ENCODE measurements at places on chromosomes 16 and 17. TPM values are rescaled to one million over a fixed set of nuclear protein-coding genes. Genes with fewer than 3 reads are reported as not detected.

The LITAFD gene
- not detected for total RNA-seq

The MYH2 gene
- not detected for total RNA-seq

The CDRT4 gene
- 2.3 TPM for total RNA-seq

The CFAP52 gene
- total RNA-seq, result not detected

The KCTD13 gene
- total RNA-seq, result 14.3 TPM

The TNP2 gene
- total RNA-seq, result not detected

The CYGB gene
- 21.1 TPM for total RNA-seq

The CBFA2T3 gene
- total RNA-seq, result 16.2 TPM

The CCL1 gene
- not detected for total RNA-seq

The RPGRIP1L gene
- total RNA-seq, result 2.9 TPM

The GAST gene
- total RNA-seq, result not detected

The KRTAP4-4 gene
- not detected for total RNA-seq

The SLC43A2 gene
- total RNA-seq, result 9.6 TPM

The NTN1 gene
- 3.6 TPM for total RNA-seq

The CD300LB gene
- not detected for total RNA-seq

The PARD6A gene
- 22.8 TPM for total RNA-seq

The ASGR1 gene
- total RNA-seq, result not detected

The ATP2A3 gene
- 49.5 TPM for total RNA-seq

The NPIPB6 gene
- not detected for total RNA-seq

The CACNG3 gene
- not detected for total RNA-seq

The SLC47A1 gene
- total RNA-seq, result not detected

The OTOP3 gene
- 0.66 TPM for total RNA-seq

GRCh38 chr17:48579760-48580554, 1.8 kb upstream of the HOXB4 start:
- no peak for DNase-seq

GRCh38 chr16:71344315-71344905, 14.1 kb upstream of the CALB2 start:
- DNase-seq, result no peak

DNA sequence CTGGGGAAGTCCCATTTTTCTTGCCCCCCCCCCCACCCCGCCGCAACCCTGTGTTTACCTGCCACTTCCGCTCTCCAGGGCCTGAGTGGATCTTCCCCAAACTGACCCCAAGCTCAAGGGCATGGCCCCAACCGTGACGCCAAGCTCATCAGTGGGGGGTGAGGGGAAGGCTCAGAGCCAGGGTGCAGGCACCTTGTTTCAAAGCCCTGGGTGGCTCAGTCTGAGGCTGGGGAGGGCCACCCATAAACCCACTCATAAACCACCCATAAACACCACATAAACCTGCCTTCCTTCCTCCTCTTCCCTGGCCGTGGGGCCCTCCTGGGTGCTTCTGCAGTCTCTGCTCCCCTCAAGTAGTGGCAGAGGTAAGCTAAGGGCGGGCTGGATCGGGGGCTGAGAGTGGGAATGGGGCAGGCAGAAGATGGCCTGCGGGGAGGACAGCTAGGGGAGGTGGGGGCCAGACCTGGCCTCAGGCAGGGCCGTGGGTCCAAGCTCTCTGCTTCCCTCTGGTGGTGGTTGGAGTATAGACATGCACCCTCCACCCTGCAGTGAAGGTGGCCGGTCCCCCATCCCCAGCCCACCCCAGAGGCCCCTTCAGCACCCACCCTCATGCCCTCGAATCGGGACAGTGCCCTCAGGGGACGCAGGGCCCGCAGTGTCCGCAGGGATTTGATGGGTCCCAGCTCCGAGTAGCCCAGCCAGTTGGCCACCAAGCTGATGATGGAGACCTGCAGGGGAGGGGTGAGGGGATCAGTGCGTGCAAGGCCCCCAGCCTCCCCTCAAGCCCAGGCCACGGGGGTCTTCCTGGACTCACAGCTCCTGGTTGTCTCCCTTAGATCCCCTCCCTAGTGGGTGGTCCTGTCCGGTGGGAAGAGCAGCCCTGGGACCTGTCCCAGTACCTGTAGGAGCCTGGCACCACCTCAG, 14.6 kb upstream of the CD79B start:
- DNase-seq, result peak; percentile 46

DNA sequence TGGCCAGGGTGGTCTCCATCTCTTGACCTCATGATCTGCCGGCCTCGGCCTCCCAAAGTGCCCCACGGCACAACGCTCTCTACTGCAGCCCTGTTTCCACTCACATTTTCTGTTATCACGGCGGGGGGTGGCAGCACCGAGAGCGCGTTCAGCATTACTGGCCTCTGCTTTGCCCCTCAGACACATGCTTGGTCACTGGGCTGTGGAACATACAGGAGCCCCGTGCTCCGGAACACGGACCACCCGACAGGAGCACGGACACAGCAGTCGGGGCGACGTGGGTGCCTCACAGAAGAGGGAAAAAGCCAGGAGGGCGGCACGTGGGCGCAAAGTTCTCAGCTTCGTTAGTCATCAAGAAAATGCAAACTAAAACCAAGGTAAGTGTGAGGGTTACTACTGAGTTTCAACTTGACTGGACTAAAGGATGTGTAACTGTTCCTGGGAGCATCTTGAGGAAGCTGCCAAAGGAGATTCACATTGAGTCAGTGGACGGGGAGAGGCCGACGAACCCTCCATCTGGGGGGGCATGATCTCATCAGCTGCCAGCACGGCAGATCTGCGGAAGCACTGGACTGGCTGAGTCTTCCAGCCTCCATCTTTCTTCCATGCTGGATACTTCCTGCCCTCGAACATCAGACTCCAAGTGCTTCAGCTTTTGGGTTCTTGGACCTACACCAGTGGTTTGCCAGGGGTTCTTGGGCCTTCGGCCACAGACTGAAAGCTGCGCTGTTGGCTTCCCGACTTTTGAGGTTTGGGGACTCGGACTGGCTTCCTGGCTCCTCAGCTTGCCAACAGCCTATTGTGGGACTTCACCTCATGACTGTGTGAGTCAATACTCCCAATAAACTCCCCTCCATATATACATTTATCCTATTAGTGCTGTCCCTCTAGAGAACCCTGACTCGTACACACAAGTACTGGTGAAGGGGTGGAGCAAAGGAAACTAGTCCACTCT, 106.8 kb downstream of the ZNF778 start:
- DNase-seq, result no peak

DNA sequence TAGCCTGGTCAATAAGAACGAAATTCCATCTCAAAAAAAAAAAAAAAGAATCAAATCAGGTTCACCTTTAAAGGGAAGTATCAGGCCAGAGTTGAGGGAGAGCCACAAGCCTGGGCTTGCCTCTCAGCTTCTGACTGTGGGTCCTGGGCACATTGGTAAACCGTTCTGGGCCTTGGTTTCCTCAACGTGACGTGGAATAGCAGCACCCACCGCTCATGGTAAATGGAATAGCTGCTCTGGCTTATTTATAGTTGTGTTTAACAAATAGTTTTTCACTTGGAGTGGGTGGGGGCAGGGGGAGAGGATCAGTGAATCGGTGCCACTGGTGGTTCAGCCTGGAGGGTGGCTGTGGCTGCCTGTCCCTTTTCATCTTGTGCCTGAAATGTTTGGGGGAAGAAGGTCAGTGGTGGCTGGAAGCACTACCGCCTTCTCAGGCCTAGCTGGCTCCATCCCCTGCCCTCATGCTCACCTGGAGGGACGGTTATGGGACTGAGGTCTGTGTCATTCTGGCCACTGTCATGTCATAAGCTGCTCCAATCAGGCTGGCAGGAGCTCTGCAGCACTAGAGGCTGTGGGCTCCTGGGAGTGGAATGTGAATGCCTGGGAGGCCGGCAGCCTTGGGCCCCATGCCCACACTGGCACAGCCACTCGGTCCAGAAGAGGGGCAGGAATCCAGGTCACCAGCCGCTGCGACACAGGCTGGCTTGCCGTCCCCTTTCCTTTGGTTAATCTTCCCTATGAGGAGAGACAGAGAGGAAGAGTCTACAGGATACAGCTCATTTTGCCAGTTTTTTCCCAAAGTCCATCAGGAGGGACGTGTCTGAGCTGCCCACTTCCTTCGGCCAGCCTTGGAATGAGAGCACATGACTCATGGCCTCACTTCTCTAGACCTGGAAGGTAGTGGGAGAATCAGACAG, 27.0 kb downstream of the CCR7 start:
- DNase-seq, result peak; percentile 85

DNA sequence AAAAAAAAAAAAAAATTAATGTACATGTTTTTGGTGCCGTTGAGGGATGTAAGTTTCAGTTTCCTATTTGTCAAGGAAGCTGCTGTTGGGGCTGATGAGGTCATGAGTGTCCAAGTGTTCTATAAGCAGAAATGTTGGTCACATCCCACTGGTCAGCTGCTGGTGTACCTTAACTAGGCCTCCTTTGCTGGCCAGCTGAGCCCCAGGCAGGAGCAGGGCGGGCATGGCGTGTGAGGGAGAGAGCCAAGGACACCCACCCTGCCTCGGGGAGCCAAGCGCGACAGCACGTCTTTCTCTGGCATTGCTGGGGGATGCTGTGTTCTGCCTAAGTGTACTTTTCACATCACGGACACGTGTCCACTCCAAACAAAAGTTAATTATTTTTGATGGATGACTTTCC, 108.1 kb upstream of the CDC42EP4 start:
- DNase-seq, result no peak

DNA sequence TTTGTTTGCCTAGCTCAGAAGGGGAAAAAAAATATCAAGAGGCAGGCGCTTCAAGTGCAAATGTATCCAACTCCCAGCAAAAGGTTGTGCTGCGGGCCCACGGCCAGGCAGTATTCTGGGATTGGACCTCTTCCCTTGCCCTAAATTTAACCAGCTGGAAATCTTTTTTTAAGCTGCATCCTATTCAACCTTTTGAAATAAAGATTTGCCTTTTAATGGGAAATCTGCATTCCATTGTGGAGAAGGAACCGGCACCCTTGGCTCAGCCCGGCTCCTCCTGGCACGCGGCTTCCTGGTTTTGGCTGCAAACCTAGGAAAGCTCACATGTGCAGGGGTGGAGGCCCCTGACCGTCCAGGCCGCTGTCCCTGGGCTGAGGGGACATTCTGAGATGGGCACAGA, 38.8 kb upstream of the ENPP7 start:
- DNase-seq, result no peak

DNA sequence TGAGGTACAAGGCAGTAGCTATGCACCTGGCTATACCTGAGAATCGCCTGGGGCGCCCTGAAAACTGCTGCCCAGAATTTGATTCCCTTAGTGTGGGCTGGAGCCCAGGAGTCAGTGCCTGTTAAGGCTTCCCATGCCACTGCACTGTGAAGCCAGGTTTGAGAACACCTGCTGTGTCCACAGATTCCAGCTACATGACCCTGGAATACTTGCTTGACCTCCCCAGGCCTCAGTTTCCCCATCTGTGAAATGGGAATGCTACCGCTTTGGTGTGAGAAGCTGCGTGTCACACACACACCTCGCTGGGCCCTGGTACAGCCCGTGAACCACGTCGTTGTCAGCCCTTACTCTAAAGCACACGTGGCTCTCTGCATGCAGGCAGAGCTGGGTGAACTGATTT, 271.0 kb downstream of the C16orf95 start:
- no peak for DNase-seq

DNA sequence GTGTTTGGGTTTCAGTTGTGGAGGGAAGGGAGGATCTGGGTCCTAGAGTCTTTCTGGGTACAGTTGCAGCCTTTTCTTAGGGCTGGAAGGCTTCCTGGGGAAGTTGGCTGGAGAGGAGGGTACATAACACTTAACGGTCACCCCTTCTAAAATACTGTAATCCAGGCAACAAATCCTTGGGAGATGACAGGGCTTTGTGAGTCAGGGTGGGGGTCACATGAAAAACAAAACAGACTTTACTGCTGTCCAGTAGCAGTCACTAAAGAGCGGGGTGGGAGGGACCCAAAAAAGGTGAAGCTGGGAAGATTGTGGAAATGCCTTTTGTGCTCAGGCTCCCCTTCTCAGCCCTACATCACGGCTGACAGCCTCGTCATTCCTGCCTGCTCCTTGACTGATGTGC, 6.3 kb downstream of the SAP30BP start:
- no peak for DNase-seq

- DNase-seq, result no peak
Observed at GRCh38 chr16:78205506-78205905, 106.1 kb downstream of the WWOX start.

- no peak for DNase-seq
Observed at GRCh38 chr16:17177959-17178905, 292.5 kb downstream of the XYLT1 start.

DNA sequence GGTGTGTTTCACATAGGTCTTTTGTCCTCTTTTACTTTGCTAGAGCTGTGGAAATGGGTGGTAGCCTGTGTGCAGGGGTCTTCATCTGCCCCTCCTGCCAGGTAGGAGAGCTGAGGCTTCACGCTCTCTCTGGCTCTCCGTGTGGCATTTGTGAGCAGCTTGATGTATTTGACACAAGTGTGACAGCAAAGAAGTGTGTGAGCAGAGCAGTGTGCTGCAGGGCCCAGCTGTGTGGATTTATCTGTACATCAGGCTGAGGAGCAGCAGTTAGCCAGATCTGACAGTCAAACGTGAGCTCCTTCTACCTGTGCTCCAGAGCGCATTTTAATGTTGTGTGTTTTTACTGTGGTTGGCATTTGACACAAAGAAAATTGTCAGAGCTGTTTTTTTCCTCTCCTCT, 101.8 kb downstream of the FTO start:
- DNase-seq, result no peak

DNA sequence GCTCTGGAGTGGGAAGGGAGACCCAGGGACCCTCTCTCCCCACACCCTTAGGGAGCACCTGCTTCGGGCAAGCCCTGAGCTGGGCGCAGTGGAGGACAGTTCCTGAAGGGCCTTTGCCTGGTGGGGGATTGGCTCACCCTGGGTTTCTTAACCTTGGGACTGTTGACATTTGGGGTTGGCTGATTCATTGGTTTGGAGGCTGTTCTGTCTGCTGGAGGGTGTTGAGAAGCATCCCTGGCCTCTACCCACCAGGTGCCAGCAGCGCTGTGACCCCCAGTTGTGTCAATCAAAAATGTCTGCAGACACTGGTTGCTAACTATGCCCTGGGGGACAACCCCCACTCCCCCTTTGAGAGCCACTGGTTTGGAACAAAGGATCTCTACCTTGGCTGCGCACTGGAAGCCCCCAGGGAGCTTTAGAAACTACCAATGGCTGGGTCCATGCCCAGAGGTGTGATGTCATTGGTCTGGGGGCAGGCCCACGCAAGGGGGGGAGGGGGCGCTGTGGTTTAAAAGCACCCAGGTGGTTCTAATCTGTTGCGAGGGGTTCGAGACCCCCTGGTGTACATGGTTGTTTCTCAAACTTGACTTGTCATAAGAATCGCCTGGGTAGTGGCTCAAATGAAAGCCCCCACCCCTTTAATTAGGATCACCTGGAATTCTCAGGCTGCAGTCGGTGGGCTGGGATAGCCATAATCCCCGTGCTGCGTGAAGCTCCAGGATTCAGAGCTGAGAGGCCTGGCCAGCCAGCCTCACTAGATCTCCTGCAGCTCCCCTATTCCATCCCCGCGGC, 151.9 kb upstream of the GSE1 start:
- peak; percentile 36 for DNase-seq

- no peak for DNase-seq
Observed at GRCh38 chr16:84463221-84463620, 41.2 kb downstream of the MEAK7 start.

GRCh38 chr16:85728879-85729278, 22.0 kb downstream of the C16orf74 start:
- no peak for DNase-seq

GRCh38 chr17:77741109-77741508, 217.4 kb upstream of the TNRC6C start:
- DNase-seq, result no peak

- peak; percentile 23 for DNase-seq
Observed at GRCh38 chr16:77918809-77919707, 103.3 kb upstream of the CLEC3A start.

GRCh38 chr17:69523244-69523861, 108.9 kb downstream of the MAP2K6 start:
- DNase-seq, result peak; percentile 63

All from body of pancreas (tissue), 4 donors.